ENCODE measurements at places on chromosomes 11 and 22. TPM values are rescaled to one million over a fixed set of nuclear protein-coding genes. Genes with fewer than 3 reads are reported as not detected.

TMEM45B gene
- not detected for total RNA-seq

DNA sequence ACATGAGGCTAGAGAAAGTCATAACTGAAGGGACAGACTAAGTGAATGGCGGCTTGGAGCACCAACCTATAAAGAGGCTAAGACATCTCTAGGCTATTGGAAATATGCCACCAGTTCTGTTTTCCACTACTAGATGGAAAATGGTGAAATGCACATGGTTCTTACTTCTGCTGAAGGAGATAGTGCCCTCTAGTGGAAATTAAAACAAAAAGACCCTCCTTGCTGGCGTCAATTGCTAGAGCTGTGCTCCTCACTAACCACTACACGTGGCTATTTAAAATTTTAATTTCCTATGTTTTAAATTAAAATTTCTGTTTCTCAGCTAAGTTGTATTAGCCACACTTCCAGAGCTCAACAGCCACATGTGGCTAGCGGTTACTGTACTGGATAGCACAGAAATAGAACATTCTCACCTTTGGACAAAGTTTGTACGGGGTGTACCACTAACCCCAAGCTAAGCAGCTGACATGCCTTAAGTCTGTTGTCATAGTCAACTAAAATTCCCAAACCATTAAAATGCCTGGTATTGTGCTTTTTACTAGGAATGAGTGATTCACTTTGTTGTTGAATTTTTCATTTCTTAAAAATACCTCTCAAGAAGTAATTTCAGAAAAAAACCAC lies 34.1 kb upstream of the CALCA start:
- H3K27ac ChIP-seq, result no peak overlapping the region
- H3K27me3 ChIP-seq, result no peaks in the 10 kb centered on the region
- DNase-seq, result peak; percentile 66
- H3K4me3 ChIP-seq, result no peak overlapping the region

MYRF gene
- 11.2 TPM for total RNA-seq

DNA sequence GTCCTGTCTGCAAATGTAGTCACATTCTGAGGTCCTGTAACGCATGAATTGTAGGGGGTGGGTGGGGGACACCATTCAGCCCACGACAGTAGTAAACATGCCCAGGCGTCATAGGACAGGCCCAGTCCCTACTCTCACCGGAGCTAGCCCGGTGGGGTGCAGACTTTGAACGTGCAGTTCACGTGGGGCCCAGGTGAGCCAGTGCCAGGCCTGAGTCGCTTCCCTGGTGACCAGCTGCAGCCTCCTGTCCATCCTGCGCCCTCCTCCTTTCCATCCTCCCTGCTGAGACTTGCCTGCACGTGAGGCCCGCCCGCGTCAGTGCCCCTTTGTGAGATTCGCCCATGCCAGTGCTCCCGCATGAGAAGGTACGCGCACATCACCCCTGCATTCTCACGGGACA lies 116.8 kb downstream of the WNT7B start:
- H3K4me3 ChIP-seq, result no peak overlapping the region
- H3K27ac ChIP-seq, result no peak overlapping the region
- no peak for DNase-seq
- H3K27me3 ChIP-seq, result no peaks in the 10 kb centered on the region
- no peaks in the 10 kb centered on the region for H3K36me3 ChIP-seq

GRCh38 chr11:130711193-130711592 lies 205.1 kb downstream of the SNX19 start:
- H3K36me3 ChIP-seq, result no peaks in the 10 kb centered on the region
- H3K4me1 ChIP-seq, result no peaks in the 10 kb centered on the region
- no peaks in the 10 kb centered on the region for H3K27me3 ChIP-seq
- H3K4me3 ChIP-seq, result no peak overlapping the region
